Caco-2 (cell line): ENCODE measurements at places on chromosomes 2 and 18. TPM values are rescaled to one million over a fixed set of nuclear protein-coding genes. Genes with fewer than 3 reads are reported as not detected.

Gene FRZB
- total RNA-seq, result 0.16 TPM in 1 of 2 replicates, not detected in the other

DNA sequence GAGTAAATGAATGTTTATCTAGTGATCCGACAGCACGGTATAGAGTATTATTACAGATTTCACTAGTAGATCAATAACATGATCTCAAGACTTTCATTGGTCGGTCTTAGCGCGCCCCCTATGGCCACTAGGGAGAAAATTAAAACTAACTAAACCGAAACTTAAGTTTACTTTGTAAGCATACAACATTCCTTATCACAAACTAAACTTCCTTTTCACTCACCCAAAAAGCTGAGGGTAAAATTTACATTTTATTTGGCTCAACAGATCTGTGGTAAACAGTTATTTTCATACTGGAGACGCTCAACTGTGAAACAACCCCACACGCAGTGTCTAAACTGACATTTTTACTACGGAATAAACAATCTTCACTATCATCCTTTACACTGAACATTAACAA lies 215.6 kb upstream of the MAP2 start:
- DNase-seq, result peak; percentile 44

Gene ANKAR
- total RNA-seq, result 2.2 and 4.7 TPM in 2 replicates

DNA sequence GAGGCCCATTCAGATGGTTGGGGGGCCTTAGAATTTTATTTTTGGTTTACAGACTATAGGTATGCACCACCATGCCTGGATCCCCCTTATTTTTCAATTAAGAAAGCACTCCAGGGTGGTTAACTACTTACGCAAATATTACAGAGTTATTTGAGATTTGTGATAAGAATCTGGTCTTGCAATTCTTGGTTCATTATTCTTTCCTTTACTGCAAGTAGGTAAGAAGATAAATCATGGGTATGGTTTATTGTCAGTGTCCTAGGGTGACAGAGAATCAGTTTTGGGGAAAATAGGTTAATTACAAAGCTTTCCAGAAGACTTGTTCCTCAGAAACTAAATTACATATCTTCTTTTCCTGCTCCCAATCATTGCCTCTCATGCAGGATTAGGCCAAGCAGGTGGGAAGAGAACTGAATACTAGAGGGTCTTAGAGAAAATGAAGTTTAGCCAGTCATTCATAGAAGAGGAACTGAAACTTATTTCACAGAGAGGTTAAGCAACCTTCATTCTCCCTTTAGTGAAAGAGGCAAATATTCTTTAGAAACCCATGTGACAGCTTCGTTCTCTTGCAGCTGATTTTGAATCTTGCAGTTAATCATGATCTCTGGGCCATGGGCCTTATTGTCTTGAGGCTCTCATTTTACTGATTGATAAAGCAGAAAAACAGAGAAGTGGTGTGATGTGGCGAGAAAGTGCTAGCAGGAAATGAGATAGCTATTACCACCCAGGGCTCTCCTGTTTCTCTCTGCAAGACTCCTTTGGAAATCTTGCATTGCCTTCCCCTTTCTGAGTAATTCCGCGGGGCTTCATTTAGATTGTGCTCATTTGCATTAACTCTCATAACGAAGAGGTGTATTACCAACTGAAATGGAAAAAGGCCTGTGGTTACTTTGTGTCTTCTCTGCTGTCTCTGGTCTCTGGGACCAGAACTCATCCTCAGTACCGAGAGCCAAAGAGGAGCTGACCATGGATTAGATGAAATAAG lies 44.8 kb upstream of the ARHGAP25 start:
- DNase-seq, result no peak
